ENCODE measurements at places on chromosomes 4 and X.
A peak's percentile ranks its signal among the peaks of the same experiment; 100 is the strongest.

DNA sequence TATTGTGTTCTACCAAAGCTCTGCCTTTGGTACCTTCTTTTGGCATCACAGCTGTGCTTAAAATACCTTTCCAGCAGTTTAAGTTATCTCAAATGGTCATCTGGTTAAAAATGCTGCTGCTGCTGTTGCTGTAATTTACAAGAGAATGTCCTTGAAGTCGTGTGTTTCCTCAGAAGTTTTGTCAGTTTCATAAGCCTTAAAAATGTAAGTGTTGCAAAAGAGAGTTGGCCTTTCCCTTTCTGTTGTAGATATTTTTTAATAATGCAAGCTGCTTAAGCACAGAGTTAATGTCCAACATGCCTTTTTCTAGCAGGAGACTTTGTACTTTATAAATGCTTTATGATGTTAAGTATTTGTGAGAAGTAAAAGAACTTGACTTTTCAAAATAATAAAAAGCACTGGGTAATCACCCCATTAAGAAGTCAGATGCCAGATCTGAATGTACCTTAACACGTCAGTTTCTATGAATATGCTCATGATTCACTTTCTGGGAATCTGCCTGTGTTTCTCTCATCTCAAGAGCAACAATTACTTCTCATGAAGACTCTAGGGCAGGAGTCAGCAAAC is 35.3 kb upstream of the TENM3 start:
- DNase-seq, result no peak

DNA sequence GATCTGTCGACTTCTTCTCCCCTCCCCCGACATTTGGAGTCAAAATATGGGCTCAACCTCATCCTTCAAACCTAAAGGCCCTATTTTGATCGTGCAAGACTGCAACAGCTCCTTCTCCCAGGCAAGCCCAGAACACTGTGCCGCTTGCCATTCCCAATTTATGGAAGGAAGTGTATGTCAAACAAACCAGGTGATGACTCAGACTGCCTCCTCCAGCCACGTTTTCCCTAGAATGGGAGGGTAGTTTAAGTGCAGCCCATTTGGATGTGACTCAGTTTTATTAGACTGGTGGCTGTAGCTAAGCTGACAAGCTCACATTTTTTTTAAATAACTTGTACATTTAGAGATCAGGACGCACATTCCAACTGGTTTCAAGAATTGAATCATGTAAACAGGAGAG is 570.4 kb upstream of the DIPK2B start:
- DNase-seq, result no peak

DNA sequence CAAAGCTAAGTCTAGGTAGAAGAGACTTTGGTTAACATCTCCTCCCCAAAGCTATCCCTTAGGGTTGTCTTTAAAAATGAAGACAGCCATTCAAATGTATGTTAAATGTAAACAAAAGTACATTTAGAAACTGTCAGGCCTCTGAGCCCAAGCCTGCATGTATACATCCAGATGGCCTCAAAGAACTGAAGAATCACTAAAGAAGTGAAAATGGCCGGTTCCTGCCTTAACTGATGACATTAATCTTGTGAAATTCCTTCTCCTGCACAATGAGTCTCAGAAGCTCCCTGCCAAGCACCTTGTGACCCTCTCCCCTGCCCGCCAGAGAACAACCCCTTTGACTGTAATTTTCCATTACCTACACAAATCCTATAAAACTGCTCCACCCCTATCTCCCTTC is 377.9 kb downstream of the FAM133A start:
- DNase-seq, result no peak

- no peak for DNase-seq
These were observed 57.3 kb upstream of the BCOR start for GRCh38 chrX:40154853-40155588.

- DNase-seq, result no peak
These were observed 509.9 kb upstream of the ZFP42 start for GRCh38 chr4:187485676-187486075.

DNA sequence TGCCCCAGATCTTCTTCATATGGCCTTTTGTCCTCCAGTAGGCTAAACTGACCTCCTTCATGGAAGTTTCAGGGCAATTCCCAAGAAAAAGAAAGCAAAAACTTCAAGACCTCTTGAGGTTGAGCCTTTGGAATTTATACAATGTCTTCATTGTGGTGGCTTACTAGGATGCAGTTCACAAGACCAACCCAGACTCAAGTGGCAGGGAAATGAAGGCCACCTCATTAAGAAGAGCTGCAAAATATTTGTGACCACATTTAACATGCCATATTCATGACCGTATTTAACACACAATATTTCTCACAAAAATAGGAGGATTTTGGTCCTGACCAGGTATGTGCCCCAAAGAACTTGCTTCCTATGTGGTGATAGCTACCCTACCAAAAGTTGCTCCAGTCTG is 605.5 kb upstream of the PITX2 start:
- no peak for DNase-seq

DNA sequence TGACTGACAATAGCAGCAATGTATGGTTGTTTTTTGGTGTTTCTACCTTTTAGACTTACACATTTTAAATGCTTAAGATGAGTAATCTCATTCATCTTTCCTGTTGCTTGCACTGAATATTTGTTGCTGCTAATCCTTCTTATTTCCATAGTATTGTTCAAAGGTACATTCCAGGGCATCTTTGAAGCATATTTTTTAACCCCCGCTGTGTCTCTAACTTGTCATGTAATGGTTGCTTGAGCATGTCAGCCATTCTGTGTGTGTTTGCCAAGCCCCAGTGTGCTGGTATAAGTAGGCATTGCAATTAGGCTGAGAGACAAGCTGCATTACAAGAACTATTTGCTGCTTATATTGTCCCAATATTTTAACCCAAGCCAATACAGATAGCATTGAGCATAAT is 87.9 kb downstream of the IL1RAPL1 start:
- DNase-seq, result no peak

DNA sequence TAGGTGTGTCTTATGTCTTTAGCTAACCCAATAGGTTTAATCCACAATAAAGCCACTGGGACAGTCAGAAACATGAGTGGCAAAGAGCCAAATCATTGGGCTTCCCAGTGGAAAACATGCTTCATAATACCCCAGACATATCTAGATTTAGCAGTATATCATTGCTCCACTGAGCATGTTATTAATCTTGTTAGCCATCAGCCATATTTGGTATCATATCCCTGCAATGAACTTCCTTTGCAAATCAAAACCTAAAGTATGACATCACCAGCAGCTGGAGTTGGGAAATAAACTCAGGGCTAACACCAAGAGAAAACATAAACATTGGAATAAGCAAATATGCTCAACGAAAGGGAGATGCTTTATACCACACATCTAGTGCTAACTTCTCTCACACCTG is 280.8 kb upstream of the NOCT start:
- DNase-seq, result no peak

DNA sequence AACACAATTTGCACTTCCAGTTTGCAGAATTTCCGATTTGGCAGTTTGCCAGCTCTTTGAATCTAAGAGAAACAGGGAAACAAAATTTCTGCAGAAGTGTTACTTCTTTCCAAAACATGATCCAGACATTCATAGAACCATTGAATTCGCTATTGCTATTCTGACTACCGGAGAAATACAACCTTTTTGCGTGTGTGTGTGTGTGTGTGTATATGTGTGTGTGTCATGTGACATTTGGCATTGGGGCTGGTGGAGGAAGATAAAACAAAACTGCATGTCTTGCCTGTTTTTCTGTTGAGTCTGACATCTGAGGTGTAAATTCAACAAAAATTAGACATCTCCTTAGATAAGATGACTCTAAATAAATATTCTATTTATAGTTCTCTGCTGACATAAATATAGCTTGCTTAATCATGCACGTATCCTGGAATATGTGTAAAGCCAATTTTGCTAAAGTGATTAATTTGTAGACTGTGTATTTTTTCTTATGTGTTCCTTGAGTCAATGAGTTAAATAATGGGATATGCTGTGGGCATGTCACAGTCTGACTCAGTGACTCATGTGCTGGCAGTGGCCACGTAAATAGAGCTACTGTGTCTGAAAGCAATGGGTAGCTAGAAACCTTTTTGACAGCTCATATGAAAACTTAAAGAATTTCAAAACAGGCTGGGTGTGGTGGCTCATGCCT is 98.9 kb downstream of the HPGD start:
- DNase-seq, result peak; percentile 4

GRCh38 chrX:102651242-102652011 is at the start of gene GPRASP1:
Gene GPRASP1, plus strand, starts transcription at chrX:102651483. Its CDS starts 2,431 bp downstream, at chrX:102653914.
- DNase-seq, result peak; percentile 51

- no peak for DNase-seq
These were observed 43.6 kb downstream of the UGT2A3 start for GRCh38 chr4:68907788-68908700.

- DNase-seq, result no peak
These were observed 147.9 kb upstream of the FGF13 start for GRCh38 chrX:138859421-138859820.

DNA sequence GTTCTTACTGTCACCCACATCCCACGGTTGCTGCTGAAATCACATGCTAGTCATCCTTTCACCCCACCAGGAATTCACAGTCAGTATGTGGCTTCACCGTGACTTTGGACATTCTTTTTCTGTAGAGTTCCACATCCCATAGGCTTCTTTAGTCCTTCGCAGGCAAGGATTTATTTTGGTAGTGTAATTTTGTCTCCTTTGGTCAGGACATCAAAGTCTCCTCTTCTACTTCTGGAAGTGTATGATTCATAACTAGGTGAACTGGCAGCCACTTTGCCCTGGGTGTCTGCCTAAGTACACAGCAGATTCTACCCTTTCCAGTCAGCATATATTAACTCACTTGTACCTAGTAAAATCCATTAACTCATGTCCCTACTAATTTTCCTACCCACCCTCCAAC is 38.3 kb upstream of the MMAA start:
- no peak for DNase-seq

DNA sequence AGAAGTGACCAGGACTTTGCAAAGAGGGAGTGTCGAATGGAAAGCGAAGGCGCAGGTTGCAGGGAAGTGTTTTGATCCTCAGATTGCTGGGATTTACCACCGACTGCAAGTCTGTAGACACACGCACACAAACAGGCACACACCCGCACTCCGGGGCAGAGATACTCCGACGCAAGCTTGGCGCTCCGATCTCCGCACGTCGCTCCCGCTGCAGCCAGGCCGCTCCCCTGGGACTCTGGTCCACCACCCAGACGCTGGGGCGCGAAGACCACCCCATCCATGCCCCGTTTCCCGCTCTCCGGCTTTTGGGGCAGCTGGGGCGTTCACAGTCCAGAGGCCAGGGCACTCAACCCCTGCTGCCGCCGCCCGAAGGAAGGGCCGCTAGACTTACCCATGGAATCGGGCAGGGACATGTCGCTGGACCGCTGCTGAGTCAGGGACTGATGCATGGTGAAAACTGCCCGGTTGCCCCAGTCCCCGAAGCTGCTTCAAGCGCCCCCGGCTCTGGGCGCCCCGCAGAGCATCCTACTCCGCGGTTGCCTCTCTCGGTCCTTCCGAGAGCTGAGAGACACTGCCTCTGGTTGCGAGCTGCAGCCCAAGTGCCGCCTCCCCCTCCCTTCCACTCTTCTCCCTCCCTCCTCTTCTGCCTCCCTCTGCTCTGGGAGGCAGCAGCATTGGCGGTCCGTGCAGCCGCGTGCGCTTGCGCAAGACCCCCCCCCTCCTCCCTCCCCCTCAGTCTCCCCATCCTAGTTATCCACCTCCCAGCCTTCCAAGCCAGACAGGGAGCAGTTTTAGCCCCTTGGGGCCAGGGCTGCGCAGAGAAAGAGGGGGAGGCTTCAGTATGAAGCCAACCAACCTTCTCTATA is at the start of gene TMEM255A:
TSS of gene TMEM255A (minus strand) at position 601 of the 866 bp plus-strand sequence. CDS start at position 449, 152 bp downstream.
- DNase-seq, result no peak

DNA sequence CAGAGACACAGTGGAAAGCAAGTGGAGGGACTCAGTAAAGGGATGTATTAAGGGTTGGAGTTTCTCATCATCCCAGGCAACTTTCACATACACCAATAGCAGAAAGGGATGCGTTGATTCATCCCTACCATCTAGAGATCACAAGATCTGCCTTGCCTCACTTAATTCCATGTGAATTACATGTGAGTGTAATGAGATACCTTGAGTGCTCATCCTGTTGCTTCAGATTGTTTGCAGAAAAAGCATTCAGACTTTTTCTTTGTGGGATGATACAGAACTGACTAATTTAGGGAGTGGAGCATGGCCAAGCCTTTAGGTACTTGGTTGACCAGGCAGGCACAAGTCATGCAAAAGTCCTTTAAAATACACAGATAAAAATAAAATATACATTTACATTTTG is 124.8 kb upstream of the SLIT2 start:
- DNase-seq, result no peak

DNA sequence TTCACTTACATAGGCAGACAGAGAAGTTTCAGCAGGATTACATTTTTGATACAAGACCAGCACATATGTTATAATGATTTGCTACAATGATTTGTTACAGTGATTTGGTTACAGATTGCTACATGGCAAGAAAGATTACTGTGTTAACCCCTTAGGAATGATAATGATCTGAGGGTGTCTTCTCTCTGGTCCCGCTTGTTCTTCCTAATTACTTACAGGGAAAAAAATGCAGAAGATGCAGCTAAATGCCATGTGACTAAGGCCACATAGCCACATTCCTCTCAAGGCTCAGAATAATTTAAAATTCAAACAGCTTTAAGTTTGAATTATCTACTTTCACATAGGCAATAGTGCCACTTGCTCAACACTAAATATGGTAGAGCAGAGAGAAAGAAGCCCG is 9.7 kb upstream of the LAP3 start:
- no peak for DNase-seq

GRCh38 chr4:39126256-39127095 is 55.9 kb upstream of the WDR19 start:
- DNase-seq, result no peak

- no peak for DNase-seq
These were observed 39.0 kb upstream of the SLC7A3 start for GRCh38 chrX:70969635-70970481.

DNA sequence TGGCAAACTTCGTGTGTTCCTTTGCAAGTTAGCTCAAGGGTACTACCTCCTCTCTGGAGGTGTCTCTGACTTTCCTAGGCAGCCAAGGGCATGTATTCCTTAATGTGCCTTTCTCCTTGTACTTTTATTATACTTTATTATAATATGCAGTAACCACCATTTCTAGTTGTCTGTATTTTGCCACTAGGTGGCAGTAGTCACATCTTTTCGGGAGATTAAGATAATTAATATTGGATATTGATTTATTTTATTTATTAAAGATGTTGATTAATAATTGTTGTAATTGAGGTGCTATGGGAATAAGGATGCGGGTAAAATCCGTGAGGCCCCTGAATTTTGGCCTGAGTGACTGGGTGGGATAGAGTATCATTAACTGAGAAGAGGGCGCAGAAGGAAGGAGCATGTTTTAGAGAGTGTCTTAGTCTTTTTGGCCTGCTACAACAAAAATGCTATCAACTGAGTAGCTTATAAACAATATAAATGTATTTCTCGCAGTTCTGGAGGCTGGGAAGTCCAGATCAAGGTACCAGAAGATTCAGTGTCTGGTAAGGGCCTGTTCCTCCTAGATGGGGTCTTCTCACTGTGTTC is 153.3 kb downstream of the TMEM164 start:
- DNase-seq, result peak; percentile 5

- DNase-seq, result no peak
These were observed 12.6 kb downstream of the SH3RF1 start for GRCh38 chr4:169258141-169258540.

- no peak for DNase-seq
These were observed 255.7 kb downstream of the TMEM47 start for GRCh38 chrX:34401411-34401810.
